MCF 10A (cell line): ENCODE measurements at places on chromosomes 2 and 18. TPM values are rescaled to one million over a fixed set of nuclear protein-coding genes. Genes with fewer than 3 reads are reported as not detected.

Gene SOCS6
- total RNA-seq, result 16.9 and 20.4 TPM in 2 replicates

Gene IL1F10
- not detected in 2 replicates for total RNA-seq

DNA sequence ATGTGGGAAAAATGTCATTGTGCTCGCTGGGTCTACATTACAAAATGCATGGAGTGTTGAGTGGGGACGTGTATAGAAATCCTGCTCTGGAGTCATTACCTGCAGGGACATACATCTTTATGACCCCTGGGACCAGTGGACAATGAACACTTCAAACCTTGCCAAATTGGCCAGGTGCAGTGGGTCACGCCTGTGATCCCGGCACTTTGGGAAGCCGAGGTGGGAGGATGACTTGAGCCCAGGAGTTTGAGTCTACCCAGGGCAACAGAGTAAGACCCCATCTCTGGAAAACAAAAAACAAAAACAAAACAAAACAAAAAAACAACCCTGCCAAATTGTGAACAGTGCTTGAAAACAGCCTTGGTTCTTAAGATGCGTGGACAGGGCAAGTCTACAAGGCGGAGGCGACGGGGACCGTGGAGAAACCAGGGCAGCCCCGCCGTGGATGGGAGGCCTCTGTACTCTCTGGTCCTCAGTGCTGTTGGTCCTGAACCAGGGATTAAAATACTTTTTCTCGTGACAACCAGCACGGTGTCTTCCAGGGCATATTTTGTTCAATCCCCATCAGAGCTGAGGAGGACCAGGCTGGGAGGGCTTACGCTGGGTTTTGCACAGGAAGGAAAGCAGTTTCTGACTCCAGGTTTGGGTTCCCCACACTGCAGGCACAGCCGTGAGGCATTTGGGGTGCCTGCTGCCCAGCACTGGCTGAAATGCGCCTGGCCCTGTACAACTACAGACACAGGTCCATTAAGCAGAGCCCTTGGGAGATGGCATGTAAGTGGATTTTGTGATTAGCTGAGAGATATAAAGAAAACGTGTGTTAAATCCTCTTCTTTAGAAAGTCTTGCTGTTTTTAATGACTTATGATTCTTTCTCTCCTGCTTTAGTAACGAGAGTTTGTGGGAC lies 13.7 kb downstream of the COLEC11 start:
- no peak for DNase-seq

GRCh38 chr2:16630463-16630862 lies 35.2 kb downstream of the CYRIA start:
- DNase-seq, result no peak

DNA sequence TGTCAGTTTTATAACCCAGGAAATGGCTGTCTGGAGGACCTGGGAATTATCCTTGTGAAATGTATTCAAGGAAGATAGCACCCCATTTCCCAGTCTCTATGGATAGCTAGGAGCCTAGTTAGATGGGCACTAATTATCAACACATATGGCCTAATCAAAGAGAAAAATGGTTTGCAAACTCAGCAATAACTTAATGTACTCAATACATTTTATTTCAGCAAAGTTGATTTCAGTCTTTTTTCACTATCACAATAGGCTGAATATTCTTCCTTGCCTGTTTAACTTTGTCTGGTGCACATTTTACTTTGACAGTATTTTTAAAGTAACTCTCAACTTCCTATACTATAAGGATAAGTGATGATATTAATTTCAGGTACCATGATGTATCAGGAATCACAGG lies 756.3 kb downstream of the CCDC85A start:
- no peak for DNase-seq

Gene ALKAL2
- not detected in 2 replicates for total RNA-seq

DNA sequence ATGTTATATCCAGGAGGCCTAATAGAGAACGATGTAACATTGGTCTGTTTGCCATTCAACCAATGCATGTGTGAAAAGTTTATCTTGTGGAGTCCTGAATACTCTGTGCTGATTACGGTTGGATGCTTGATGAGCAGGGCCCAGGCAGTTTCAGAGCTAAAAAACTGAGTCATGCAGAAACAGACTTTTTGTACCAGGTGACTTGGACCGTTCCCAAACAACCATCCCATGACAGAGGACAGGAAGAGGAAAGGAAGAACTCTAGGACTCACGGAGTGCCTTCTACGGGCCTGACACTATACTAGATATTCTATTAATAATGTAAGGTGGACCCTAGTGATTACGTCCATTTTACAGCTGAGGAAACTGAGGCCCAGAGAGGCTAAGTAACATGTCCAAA lies 142.1 kb downstream of the ARHGAP28 start:
- DNase-seq, result no peak

DNA sequence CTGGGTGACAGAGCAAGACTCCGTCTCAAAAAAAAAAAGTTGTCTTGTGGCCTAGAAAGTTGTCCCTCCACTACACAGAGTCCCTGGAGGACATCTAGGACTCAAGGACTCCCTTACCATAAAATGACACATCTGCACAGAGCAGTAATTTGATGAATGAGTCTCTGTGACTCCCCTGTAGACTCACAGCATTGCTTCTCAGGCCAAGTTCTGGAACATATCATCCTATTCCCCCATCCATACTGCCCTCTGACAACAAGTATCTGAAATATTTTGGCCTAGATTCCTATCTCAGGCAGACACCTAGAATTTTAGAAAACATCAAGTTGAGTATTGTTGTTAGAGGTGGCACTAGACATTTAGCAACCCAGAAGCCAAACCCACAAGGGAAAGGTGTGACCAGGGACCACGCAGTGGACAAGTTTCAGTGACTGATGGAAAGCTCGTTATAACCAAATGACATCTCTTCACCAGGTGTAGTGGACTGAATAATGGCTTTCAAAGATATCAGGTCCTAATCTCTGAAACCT lies 97.9 kb upstream of the ATP8B1 start:
- no peak for DNase-seq

GRCh38 chr2:133045787-133046186 lies 375.8 kb upstream of the LYPD1 start:
- peak; percentile 1 for DNase-seq

GRCh38 chr18:615773-616172 lies 19.0 kb downstream of the CLUL1 start:
- no peak for DNase-seq

- DNase-seq, result no peak
These were observed 298.2 kb downstream of the TCF4 start for GRCh38 chr18:55289775-55290174.

GRCh38 chr2:202033317-202034248 lies at the start of gene FZD7:
Gene FZD7 (plus strand): TSS chr2:202033855. CDS start chr2:202034648, 793 bp downstream.
- peak; percentile 93 for DNase-seq

- DNase-seq, result no peak
These were observed 1138.2 kb upstream of the TMEFF2 start for GRCh38 chr2:193332941-193333340.

GRCh38 chr18:6606411-6607085 lies 123.0 kb upstream of the ARHGAP28 start:
- no peak for DNase-seq

Gene IL1RL2
- total RNA-seq, result not detected in 2 replicates

DNA sequence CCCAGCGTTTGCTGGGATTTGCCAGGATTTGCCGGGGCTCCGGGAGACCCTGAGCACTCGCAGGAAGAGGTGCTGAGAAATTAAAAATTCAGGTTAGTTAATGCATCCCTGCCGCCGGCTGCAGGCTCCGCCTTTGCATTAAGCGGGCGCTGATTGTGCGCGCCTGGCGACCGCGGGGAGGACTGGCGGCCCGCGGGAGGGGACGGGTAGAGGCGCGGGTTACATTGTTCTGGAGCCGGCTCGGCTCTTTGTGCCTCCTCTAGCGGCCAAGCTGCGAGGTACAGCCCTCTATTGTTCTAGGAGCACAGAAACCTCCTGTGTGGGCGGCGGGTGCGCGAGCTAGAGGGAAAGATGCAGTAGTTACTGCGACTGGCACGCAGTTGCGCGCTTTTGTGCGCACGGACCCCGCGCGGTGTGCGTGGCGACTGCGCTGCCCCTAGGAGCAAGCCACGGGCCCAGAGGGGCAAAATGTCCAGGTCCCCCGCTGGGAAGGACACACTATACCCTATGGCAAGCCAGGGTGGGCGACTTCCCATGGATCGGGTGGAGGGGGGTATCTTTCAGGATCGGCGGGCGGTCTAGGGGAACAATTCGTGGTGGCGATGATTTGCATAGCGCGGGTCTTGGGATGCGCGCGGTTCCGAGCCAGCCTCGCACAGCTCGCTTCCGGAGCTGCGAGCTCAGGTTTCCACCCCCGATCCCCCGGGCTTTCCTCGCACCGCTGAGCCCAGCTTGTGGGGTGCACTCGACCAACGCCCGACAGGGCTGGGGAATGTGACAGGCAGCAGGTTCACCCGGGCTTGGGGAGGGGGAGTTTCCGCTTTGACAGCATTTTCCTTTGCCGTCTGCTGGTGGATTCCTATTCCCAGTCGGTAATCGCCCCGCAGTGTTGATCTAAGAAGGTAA lies 2.8 kb downstream of the ONECUT2 start:
- no peak for DNase-seq

Gene TAF1B
- total RNA-seq, result 19.7 and 25.5 TPM in 2 replicates
